ENCODE measurements at places on chromosomes 6 and 20.
A peak's percentile ranks its signal among the peaks of the same experiment; 100 is the strongest.

GRCh38 chr6:52361414-52361944, 472 bp upstream of the PAQR8 start:
- DNase-seq = no peak

GRCh38 chr20:40232756-40233155, 456.3 kb downstream of the MAFB start:
- DNase-seq = no peak

DNA sequence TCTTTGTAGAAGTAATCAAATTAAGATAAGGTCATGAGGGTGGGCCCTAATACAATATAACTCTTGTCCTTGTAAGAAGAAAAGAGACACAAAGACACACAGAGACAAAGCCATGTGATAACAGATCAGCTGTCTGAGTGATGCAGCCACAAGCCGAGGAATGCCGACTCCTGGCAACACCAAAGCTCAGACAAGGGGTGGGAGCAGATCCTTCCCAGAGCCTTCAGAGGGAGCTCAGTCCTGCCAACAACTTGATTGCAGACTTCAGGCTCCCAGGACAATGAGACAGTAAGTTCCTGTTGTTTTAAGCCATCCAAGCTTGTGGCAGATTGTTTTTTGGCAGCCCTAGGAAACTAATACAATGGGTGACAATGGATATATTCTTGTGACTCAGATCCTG, 325.0 kb upstream of the AGPAT4 start:
- no peak for DNase-seq

GRCh38 chr6:161228921-161229591, 44.8 kb downstream of the AGPAT4 start:
- peak; percentile 90 for DNase-seq

- peak; percentile 71 for DNase-seq
These were observed 29.3 kb upstream of the TBC1D7 start for GRCh38 chr6:13357551-13358075.

DNA sequence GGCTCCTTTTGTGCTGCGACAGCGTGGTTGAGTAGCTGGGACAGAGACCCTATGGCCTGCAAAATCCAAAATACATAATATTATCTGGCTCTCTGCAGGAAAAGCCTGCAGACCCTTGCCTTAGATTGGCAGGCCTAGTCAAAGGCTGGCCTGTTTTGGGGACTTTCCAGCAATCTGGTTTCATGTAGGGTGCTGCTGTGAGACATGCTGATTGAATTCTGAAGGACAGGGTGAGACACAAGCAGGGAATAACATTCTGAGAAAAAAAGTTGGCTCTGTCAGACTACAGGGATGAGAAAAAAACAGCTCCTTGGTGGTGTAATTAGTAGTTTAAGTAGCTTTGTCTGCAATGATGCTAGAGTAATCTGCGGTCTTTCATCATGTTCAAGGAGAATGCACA, 402.7 kb upstream of the AGPAT4 start:
- no peak for DNase-seq

GRCh38 chr6:169803816-169804340, 52.5 kb downstream of the ERMARD start:
- DNase-seq = no peak

DNA sequence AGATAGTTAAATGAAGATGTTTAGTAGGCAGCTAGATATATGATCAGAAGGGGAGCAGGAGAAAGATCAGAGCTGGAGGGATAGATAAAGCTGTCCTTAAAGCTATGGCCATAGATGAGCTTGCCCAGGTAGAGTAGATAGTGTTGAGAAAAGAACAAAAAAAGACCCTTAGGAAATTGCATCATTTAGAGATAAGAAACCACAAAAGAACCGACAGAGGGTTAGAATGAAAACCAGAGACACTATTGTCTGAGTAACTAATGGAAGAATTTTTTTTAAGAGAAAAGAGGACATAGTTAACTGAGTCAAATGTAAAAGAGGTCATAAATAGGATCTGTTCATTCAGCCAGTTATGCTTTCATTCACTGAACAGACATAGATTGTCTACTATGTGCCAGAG, 101.8 kb downstream of the TNFAIP3 start:
- DNase-seq = no peak

DNA sequence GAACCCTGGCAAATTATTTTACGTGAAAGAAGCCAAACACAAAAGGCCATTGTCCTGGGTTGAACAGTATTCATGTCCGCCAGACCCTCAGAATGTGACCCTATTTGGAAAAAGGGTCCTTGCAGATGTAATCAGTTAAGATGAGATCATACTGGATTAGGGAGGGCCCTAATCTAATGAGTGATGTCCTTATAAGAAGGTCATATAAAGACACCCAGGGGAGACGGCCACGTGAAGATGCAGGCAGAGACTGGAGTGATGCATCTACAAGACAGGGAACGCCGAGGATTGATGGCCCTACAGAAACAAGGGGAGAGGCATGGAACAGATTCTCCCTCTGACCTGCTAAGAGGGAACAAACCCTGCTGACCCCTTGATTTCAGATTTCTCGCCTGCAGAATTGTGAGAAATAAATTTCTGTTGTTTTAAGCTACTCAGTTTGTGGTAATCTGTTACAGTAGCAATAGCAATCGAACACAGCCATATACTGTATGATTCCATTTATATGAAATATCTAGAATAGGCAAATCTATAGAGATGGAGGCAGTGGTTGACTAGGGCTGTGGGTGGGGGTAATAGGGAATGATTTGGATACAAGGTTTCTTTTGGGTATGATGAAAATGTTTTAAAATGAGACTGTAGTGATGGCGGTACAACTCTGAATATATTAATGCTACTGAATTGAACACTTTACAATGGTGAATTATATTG, 132.9 kb upstream of the NUP153 start:
- no peak for DNase-seq

DNA sequence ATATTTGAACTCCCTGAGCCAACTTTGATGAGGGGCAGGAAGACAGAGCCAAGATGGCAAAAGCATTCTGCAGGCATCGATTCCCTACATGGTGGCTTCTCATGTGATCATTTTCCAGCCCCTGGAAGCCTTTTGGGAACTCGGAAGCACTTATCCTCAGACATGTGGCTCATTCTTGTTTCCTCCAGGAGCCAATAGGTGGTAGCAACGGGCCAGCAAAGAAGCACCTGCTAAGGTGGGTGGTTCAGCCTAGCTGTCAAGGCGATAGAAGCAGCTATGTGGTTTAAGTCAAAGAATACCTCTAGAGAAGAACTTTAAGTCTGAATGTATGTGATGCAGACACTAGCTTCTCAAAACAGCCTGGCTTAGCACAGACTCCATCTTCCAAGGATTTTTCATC, 64.9 kb upstream of the PAX1 start:
- no peak for DNase-seq

GRCh38 chr6:114061741-114062140, 90.8 kb upstream of the HDAC2 start:
- no peak for DNase-seq

DNA sequence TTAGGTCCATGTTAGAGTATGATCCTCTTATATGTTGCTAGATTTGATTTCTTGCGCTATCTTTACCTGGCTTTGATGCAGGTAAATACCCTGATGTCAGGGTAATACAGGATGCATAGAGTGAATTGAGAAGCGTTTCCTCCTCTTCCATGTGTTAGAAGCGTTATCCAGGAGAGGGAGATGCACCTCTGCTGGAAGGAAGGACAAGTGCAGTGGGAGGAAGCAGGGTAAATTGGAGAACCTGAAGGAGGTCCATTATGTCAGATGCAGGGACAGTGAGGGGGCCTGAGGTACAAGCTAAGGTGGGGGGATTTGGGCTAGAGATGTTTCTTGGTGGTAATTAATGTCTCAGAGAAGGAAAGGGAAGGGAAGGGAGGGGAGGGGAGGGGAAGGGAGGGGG, 7.7 kb downstream of the SHLD1 start:
- no peak for DNase-seq

DNA sequence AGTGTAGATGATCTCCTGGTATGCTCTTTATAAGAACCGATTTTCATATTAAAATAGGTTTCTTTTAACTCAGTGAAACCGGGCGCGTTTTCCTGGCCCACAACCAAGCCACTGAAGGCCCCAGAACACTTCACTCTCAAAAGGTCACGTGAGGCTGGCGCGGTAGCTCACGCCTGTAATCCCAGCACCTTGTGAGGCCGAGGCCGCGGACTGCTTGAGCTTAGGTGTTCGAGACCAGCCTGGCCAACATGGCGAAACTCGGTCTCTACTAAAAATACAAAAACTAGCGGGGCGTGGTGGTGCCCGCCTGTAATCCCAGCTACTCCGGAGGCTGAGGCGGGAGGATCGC, 402 bp upstream of the TAF8 start:
- no peak for DNase-seq

DNA sequence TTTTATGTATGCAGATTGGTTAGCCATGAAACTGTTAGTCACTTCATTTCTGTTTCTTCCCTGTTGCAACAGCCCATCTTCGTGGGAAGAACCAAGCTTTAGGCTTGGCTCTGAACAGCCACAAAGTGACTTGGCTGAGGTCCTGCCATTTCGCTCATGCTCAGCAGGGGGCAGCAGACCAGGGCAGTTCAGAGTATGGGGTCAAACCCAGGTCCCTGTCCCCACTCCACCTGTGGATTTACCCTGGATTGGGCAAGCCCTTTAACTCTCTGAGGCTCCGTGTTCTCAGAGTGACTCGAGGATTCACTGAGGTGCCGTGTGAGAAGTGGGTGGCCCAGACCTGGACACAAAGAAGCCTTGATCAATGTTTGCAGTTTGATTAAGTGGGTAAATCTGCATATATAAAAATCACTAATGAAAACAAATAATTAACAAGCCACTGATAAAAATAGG, 19.8 kb upstream of the MAP1LC3A start:
- DNase-seq = peak; percentile 51

DNA sequence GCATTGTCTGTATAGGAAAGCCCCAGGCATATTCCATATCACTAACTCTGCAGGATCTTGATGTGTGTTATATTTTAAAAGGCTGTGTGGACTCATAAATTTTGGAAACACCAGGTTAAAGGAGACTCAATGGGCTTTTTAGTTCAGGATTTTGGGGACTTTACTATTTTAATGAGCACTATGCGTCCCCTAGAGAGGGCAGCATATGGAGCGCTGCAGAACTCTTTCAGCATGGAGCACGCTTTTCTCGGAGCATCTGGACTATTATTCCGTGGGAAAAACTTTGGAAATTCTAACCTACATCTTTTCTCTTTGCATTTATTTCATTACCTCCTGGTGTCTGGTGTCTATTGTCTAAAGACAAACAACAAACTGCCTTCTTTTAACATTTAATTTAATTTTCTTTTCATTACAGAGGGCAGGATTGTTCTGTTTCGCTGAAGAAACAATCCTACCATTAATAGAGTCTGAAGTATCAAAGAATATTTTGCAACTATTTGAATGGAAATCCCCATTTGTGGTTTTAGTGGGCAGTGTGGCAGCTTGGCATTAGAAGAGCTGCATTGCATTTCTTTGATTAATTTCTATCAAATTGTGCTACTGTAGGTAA, 399.9 kb upstream of the HSF2 start:
- no peak for DNase-seq

DNA sequence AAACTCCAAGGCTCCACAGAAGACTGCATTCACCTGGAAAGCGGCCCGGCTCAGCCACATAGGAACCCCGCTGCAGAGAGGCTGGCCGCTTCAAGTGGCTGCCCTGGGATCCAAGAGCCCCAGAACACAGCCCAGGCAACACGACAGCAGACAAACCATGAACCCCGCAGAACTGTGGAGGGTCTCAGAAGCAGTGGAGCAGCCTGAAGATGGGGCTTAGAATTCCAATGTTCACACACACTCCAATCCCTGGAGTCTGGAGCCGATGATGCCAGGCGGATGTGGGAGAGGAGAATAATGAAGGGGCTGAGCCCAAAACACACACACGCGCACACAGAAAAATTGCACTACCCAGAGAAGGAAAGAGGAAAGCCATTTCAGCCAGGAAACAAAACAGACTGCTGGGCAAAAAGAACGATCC, 52.4 kb downstream of the NINL start:
- no peak for DNase-seq

GRCh38 chr6:137736911-137737310, 130.1 kb upstream of the TNFAIP3 start:
- no peak for DNase-seq

DNA sequence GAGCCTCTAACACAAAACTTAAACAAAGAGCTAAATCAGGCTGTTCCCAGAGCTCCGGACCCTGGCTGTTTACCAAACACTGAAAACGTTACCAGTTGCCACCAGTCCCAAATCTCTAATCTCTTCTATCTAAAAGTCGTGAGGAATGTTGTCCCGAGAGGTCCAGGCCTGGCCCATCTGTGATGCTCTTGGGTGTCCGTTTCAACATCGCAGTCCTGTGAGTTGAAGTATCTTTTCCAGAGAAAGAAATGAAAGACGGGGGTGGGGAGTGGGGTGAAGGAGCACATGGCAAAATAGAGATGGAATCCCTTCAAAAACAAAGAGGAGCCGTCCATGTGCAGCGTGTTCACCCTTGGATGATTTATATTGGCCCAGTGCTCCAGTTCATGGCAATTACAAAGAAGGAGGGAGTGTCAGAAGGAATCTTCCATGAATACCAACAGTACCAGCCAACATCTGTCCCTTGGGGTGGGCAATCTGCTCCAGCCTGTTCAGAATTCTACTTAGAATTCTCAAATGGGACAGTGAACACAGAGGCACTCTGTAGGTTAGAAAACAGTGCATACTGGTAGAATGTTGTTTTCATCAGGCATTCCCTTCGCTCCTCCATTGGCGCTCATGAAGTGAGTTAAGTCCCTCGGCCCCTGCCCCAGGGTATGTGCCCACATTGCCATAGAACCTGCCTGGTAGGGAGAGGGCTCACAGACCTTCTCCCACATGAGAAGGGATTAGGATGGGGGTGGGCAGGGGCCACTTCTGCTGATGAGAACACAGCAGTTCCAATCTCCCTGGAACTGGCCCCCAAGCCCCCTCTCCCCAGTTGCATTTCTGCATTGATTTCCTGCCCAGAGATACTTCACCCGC, 112.1 kb downstream of the LY86 start:
- DNase-seq = no peak

- DNase-seq = no peak
These were observed 105.0 kb upstream of the HDDC2 start for GRCh38 chr6:125406741-125407140.

GRCh38 chr6:20542927-20543602, 8.8 kb downstream of the CDKAL1 start:
- DNase-seq = peak; percentile 74

DNA sequence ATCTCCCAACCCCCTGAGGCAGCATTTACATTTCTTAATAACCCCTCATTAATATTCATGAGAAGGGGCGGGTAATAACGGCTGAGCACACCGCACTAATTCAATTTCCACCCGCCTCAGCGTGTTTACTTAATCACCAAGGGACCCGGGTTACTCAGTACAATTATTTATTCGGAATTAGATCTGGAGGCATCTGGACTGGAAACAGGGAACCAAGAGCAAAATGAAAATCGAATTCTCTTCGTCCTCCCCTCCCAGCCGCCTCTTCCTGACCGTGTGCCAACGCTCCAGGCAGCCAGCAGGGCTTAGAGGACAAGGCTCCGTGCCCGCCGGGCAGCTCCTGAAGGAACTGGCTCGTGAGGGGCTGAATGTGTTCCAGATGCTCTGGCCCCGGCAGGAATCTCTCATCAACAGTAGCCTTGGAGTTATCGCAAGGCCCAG, 23.5 kb upstream of the CTNNBL1 start:
- DNase-seq = no peak

Measured in HCEC 1CT (cell line).